ENCODE measurements at places on chromosomes 3 and 15.

DNA sequence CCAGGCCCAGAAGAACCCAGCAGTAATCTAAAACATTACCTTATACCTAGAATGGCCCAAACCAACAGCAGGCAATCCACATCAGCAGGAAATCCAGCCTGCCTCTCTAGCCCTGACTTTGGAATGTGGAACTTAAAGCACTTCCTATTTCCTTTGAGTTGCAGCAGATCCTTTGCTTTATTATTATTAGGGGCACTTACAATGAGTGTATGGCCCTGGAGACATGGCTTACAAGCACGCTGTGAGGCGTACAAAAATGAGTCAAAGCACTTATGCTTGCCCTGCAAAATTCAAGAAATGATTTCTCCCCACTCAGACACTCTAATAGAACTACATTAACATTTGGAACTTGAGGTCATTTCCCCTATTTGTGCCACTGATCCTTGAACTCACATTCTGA lies 9.5 kb upstream of the KNSTRN start:
- no peak for DNase-seq

DNA sequence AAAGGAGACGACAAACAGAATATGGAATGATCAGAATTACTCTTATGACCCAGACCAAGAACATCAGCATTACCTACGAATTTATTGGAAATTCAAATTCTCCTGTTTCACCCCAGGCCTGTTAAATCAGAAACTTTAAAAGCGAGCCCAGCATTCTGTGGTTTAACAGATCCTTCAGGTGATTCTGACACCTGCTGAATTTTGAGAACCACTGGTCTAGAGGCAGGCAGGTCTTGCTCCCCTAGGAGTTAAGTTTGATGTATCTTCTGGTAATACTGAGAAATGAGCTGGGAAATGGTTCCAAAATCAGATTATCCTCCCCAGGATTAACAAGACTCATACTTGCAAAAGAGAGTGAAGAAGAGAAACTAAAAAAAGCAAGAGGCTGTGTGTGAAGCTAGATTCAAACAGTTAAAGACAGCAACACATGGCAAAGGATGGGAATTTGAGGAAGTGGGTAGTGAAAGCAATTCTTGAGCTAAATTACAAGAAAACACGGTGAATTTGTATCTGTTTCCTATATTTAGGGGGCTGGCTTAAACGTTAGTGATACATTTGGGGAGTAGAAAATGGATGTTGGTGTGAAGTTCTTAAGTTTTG lies 66.0 kb downstream of the FLNB start:
- DNase-seq, result no peak

- no peak for DNase-seq
Measured at GRCh38 chr3:103218146-103218545, 783.3 kb downstream of the ZPLD1 start.

DNA sequence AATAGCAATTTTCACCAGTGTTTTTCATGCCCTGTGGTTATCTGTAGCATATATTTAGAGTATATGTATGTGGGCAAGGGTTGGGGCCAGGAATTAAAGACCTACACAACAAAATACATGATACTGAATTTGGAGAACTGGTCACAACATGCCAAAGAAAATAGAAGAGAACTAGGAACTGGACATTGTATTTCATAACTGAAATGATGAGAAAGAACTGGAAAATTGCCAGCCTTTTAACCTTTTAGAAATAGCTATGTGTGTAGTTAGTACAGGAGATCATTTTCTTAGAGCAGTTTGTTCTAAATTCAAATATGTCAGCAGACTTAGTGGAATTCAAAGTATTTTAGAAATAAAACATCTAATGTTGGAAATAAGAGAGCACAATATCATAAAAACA lies 227.1 kb upstream of the CGNL1 start:
- DNase-seq, result no peak

DNA sequence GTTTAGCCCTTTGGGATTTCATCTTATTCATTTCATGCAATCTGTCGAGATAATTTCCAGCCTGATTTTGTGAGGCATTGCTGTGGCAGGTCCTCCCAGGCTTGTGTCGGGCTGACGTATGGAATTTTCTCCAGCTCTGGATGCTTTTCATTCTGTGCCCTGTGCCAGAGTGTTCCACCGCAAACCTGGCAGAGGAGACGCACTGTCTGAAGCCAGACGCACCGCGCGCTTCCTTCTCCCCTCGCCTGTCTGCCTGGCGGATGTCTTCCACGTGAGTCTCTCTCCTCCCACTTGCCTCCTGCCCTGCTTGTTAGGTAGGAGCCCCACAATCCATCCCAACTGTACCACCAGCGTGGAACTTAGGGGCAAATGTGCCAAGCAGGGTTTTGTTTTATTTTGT lies 20.1 kb upstream of the GLCE start:
- no peak for DNase-seq

- DNase-seq, result no peak
Measured at GRCh38 chr3:127134466-127134865, 58.5 kb upstream of the PRR23E start.

- no peak for DNase-seq
Measured at GRCh38 chr15:60949039-60949977, 279.8 kb downstream of the RORA start.

- no peak for DNase-seq
Measured at GRCh38 chr3:128917291-128917690, 37.9 kb downstream of the ACAD9 start.

GRCh38 chr3:128889139-128889894 lies 9.9 kb downstream of the ACAD9 start:
- DNase-seq, result no peak

GRCh38 chr3:131216330-131216729 lies 165.2 kb upstream of the NUDT16 start:
- DNase-seq, result no peak

DNA sequence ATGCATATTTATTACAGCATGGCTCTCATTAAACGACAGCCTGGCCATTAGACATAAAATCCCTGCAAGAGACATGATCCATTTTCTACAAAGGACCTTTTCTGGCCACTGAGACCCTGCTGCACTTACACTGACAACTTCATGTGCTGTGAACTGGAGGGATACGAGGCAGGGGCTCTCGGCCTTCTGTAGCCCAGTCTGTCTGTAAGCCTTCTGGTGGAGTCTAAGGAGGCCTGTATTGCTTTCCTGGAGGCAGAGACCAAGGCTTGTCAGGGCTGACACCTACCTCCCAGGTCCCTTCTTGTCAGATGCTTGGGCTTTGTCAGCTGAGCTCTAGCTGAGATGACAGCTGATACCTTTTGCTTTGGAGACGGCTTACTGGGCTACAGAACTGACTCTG lies 776.9 kb upstream of the ARPP21 start:
- DNase-seq, result no peak

- DNase-seq, result no peak
Measured at GRCh38 chr15:85834651-85835050, 39.9 kb upstream of the KLHL25 start.

DNA sequence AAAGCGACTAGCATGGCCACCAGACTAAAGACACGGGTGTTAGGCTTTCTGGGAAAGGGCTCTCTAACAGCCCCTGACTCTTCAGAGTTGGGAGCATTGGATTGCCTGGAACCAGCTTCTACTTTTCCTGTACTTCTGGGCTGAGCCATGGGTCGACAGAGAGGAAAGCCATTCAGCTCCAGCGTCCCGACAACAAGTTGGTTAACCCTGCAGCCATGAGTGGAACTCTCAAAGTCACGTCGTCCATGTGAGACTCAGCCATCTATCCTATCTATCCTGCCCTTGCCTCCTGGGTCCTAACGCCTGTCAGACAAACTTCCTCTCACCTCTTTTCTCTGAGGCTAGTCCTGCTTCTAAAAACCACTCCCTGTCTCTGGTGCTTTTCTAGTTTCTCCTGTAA lies 32.6 kb upstream of the TBC1D5 start:
- DNase-seq, result no peak

GRCh38 chr15:44736181-44736765 lies at the start of gene TRIM69:
TSS of gene TRIM69 (plus strand) at chr15:44736528. CDS start at chr15:44736705, 177 bp downstream.
- DNase-seq, result no peak

DNA sequence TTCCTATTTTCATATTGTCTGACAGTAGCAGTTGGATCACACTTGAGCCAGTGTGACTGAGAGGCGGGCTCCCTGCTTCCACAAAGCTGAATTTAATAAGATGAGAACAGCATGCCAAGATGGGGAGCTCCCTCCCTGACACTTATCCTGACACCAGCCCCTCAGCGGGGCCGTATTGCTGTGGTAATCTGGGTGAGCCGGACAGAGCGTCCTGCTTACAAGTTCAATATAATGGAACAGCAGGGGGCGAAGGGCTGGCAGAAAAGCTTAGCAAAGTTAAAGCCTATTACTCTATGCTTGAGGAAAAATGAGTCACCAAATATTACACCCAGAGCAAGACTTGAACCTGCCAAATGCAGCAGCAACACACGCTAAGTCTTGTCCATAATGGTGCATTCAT lies 163.8 kb upstream of the CMC1 start:
- DNase-seq, result no peak

GRCh38 chr3:58999134-58999773 lies 50.6 kb downstream of the CFAP20DC start:
- DNase-seq, result no peak

DNA sequence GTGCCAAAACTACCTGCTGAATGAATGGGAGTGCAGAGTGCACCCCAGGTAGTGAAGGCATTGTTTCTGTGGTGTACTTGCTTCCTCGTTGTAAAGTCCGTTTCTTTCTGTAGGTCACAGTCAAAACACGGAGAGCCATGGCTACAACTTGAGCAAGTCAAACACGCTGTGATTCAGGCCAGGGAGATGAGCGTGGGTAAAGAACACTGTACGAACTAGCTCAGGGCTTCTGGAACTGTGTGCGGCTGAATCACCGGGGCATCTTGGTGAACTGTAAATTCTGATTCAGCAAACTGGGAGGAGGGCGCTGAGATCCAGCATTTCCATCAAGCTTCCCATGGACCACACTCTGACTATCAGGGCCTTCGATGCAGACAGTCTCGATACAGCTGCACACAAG lies 5.0 kb upstream of the TNK2 start:
- no peak for DNase-seq

- DNase-seq, result no peak
Measured at GRCh38 chr15:68470049-68470742, 38.2 kb upstream of the ITGA11 start.

DNA sequence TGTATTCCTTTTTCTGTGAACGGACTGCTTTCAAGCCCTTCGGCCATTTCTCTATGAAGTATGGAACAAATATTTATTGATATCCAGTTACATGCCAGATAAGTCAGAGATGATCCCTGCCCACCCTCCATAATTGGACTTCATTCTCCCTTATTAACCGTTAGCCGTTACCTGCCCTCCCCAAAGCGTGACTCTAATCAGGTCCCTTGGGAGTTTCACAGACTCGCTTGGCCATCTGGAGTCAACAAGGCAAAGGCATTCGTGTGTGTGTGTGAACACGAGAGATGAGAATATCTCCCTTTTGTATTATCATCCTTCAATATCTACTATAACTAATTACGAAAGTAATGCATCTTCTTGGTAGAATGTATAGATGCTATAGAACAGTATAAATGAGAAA lies 314.5 kb downstream of the TLE3 start:
- no peak for DNase-seq

DNA sequence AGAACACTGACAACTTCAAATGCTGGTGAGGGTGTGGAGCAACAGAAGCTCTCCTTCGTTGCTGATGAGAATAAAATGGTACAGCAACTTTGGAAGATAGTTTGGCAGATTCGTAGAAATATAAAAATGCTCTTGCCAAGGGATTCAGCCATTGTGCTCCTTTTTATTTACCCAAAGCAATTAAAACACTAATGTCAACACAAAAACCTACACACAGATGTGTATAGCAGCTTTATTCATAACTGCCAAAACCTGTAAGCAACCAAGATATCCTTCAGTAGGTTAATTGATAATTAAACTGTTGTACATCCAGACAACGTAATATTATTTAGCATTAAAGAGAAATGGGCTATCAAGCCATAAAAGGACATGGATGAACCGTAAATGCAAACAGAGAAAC lies 37.8 kb upstream of the LSAMP start:
- DNase-seq, result no peak

GRCh38 chr3:29854821-29855220 lies 574.0 kb downstream of the RBMS3 start:
- DNase-seq, result no peak

GRCh38 chr15:62889734-62890505 lies 152.6 kb upstream of the TPM1 start:
- DNase-seq, result peak; percentile 88

GRCh38 chr3:59262076-59262498 lies 212.3 kb upstream of the CFAP20DC start:
- no peak for DNase-seq
